ENCODE measurements at places on chromosomes 3 and 15. TPM values are rescaled to one million over a fixed set of nuclear protein-coding genes. Genes with fewer than 3 reads are reported as not detected.

- DNase-seq, result no peak
Measured at GRCh38 chr3:67000009-67000408, 1.9 kb downstream of the KBTBD8 start.

DNA sequence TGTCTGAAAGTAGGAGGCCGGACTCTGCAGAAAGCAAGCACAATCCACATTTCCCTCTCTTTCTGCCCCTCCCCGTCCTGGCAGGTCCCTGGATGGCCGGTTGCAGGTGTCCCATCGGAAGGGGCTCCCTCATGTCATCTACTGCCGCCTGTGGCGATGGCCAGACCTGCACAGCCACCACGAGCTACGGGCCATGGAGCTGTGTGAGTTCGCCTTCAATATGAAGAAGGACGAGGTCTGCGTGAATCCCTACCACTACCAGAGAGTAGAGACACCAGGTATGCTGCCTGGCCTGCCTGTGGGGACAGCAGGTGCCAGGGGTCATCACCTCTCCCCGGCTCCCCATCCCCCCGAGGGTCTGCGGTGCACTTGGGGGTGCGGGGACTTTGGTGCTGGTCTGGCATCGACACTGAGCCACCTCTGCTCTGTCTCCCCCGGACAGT is 89.6 kb downstream of the AAGAB start:
- no peak for DNase-seq

DNA sequence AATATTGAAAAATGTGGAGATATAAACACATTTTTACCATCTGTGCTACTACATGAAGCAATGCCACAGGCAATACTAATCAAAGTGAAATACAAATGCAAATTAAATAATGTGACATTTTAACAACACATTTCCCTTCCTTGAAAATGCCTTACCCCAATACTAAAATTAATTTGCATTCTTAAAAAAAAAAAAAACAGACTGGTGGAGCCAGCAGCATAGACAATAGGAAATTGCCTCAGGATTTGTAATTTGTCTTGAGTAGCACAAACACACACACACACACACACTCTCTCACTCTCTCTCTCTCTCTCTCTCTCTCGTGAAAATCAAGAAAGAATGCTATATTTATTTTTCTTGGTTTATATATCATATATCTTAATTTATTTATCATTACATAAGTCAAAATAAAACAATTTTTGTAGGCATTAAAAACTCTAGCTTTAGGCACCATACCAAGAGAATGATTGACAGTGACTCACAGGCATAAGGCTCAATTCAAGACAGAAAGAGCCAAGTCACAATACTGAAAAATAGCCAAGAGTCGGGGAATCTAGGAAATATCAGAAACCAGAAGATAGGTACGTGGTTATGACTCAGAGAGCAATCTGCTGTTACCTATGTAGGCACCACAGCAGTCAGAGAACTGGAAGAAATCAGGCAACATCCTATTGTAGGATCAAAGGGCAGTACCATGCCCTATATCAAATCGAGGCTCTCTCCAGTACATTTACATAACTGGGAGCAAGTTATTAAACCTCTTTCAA is 23.0 kb downstream of the SUCNR1 start:
- no peak for DNase-seq

Gene LIPH
- not detected for total RNA-seq

All from activated B cell treated with CpG ODN at 0.5 μM for 24 hours (primary cell).